ENCODE measurements at places on chromosomes 16 and 17.

GRCh38 chr16:84547546-84548061, 43.1 kb upstream of the MEAK7 start:
- DNase-seq = no peak

- peak; percentile 79 for DNase-seq
Measured at GRCh38 chr17:42347198-42347597, 41.0 kb downstream of the STAT3 start.

DNA sequence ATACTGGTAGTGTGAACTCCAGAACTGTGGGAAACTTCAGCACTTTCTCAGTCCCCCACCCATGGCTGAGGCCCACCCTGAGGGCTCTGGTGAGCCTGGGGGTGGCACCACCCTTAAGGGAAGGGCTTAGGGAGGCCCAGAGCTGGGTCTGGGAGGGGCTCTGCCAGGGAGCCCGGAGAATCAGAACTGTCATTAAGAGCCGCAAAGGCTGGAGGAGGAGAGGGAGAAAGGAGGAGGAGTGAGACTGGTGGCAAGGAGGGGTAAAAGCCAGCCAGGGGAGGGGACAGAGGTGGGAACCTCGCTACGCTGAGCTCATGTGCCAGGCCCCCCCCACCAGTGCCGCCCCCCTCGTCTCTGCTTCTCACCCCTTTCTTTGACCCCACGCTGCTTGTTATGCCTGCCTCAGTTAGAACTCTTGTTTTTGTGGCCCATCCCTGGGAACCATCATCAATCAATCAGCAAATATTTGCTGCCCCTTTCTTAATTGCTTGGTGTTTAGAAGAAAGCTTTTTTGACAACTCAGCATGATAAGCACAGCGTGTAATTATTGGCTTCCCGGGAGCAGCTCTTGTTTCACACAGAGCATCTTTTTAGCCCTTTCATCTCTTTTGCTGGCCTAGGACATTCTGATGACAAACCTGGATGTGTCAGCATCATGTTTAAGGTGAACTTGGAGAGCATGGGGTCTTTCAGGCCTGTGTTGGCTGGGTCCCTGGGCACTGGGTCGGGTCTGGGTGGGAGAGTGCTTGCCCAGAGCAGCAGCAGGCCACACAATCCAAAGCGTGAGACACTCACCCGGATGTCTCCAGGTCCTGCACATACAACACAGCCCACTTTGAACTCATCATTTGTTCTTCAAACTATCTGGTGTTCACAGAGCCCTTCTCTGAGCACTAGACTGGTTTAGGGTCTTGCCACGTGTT, 77.7 kb downstream of the NETO2 start:
- no peak for DNase-seq

DNA sequence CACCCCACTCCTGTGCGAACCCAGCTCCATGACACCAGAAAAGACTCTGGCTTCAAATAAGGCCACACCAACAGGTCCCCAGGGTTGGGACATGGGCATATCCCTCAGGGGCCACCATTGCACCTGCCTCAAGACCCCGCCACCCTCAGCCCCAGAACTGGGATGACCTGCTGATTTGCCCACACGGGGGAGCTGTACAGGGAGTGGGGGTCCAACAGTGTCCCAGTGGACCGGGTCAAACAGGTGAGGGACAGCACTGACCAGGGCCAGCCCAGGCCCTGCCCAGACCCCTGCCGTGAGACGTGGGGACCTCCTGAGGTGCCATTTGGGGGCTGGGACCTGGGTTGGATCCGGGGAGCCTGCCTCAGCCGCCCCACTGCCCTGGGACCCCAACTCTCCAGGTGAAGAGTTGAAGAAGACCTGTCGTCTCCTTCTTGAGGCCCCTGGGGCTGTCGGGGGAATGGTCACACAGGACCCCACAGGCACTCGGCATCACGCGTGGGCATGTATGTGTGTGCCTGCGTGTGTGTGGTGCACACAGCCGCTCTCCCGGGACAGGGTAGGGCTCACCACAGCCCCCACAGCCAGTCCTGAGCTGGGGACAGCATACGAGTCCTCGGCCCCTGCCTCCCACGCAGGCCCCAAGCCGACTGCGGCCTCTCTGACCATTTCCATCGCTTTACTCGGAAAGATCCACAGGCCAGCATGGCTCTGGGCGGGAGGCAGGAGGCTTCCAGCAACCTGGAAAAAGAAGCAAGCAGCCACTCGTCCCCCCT, 34.2 kb upstream of the ZNF469 start:
- no peak for DNase-seq

- no peak for DNase-seq
Measured at GRCh38 chr17:73564843-73565242, 79.4 kb downstream of the SDK2 start.

- no peak for DNase-seq
Measured at GRCh38 chr17:74994440-74994839, 7.0 kb downstream of the CDR2L start.

- no peak for DNase-seq
Measured at GRCh38 chr16:86285421-86285820, 224.9 kb upstream of the FOXF1 start.

- DNase-seq = no peak
Measured at GRCh38 chr16:72551649-72552048, 379.7 kb upstream of the PMFBP1 start.

DNA sequence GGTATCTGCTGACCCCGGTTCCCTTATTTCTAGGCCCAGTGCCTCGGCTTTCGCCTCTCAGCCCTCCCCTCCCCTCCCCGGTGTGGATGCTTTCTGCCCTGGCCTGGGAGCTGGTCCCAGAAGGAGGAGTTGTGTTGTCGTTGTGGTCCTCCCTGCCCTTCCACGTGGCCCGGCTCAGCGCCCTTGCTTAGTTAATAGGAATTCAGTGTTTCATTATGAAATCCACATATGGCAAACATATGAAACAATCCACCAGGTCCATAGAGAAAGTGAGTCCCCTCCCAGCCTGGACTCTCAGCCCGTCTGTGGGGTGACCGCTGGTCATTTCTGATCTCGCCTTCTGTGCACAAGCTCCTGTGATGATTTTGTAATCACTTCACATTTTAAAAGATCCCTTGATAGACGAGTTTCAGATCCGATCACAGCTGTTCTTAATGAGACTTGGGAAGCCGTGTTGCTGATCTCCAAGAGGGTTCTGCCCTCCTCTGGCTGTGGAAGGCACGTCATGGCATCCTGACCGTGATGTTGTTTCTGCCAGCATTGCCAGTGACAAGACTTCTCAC, 112.1 kb downstream of the BANP start:
- DNase-seq = no peak

DNA sequence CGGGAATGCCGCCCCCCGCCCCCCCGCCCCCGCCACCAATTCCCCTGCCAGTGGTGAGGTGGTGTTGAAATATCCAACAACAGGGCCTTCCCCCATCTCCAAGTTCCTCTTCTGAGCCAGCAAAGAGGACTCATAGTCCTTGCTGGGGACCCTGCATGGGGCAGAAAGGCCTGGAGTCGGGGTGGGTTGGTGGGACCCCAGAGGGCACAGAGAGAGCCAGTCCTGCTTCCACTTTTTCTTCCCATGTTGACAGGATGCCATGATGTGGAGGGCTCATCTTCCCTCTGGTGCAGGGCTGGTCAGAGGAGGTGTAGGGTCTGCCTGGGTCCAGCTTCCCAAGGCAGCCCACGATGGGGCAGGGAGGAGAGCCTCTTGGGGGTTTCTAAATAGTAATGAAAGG, 49.0 kb upstream of the PIK3R6 start:
- no peak for DNase-seq

DNA sequence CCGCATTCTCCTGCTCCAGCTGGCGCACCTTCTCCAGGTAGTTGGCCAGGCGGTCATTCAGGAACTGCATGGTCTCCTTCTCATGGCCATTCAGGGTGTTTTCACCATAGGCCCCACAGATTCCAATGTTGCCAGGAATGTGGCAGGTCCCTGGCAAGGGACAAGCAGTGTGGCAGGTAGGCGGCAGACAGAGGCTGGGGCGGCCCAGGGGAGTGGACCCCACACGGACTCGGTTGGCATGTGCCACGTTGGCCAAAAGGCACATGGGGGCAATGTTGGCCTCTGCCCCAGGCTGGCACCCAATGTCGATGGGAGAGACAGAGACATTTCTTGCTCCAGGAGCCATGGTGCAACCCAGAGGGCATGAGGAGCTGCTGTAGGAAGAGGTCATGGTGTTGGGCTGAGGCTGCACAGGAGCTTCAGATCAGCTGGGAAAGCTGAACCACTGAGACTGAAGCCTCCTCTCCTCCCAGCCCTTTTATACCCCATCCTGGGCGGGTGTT, at the start of gene KRT38:
Gene KRT38 (minus strand): TSS at position 453 of the 503 bp plus-strand sequence. CDS start 62 bp downstream, at position 391.
- no peak for DNase-seq

GRCh38 chr17:42276359-42276608, at the start of gene STAT5B:
Gene STAT5B, minus strand, starts transcription at chr17:42276391. Its CDS starts 44,264 bp downstream, at chr17:42232127.
- peak; percentile 85 for DNase-seq

DNA sequence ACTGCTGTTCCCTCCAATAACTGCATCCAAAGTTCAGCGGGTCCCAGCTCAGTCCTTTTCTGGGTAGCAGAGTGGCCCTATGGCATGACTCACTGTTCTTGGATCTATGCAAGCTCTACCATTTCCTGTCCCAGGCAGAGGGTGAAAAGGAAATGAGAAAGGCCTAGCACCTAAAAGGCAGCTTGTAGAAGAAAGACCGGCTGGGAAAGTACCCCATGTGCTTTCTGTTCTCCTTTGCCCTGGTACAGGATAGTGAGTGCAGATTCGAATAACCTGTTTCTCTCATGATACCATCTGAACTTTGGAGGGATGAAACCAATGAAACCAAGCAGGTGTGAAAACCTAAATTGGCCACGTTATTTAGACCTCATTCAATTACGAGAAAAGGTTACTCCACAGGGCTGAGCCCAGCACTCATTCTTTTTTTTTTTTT, 12.7 kb upstream of the HASPIN start:
- peak; percentile 36 for DNase-seq

GRCh38 chr17:6494239-6494941, 50.1 kb downstream of the PIMREG start:
- no peak for DNase-seq

DNA sequence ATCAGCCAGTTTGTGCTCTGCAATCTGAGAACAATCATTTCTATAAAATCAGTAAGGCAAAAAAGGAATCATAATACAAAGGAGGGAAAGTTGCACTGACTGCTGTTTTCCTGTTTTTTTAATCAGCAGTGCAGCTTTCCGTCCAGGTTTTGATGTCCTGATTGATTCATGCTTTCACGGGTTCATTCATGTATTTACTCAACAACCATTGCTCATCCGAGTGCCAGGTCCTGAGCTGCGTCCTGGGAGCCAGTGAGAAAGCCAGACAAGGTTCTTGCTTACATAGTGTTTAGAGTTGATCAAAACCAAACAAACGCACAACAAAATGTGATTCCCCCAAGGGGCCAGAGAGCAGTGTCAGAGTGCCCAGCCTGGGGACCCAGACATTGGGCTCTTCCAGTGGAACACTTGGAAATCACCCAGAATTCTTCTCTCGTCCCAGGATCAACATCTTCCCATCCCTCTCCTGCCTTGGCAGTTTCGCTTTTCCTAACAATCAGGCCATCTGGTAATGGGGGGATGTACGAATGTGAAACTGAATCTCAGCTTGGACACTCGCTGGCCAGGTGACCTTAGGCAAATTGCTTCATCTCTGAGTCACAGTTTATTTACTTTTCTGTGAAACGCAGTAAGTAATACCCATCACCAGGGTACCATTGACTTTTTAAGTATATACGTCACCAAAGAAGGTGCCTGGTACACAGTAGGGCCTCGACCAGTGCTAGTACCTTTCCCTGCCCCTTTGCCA, 13.3 kb upstream of the C1QL1 start:
- DNase-seq = peak; percentile 62

GRCh38 chr17:80765241-80765961, 220.8 kb downstream of the RPTOR start:
- DNase-seq = no peak

DNA sequence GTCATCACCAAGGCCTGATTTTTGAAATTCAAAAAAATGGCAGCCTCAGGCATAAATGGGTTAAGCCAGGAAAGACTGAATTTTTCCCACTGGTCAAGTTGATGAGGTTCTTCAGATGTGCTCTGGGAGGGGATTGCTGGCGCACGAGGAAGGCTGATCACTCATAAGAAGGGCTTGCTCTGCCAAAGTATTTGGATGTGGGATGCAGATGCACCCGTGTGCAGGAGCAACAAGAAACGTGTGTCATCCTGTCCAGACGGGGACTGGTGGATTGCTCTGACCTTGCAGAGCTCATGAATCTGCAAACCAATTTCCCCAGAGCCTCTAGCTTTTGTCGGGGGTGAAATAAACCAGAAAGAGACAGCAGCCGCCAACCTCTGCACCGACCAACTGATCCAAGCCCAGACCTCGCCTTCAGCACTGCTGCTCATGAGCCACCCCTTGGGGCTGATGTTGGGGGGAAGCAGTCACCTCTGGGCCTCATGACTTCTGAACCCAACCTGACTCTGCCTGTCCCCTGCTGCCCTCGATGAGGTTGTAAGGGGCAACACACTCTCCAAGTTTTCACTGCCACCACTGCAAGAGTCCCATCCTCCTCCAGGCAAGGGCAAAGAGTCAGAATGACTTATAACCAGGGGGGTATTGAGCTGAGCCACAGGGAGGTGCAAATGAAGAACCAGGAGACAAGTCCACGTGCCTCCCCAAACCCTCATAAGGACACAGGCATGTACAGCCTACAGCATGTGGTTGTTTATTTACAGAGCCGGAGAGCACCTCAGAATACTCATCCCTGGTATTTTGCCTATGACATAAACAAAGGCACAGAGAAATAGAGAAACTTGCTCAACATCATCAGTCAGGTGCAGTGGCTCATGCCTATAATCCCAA, 452.0 kb downstream of the SOX9 start:
- DNase-seq = no peak

DNA sequence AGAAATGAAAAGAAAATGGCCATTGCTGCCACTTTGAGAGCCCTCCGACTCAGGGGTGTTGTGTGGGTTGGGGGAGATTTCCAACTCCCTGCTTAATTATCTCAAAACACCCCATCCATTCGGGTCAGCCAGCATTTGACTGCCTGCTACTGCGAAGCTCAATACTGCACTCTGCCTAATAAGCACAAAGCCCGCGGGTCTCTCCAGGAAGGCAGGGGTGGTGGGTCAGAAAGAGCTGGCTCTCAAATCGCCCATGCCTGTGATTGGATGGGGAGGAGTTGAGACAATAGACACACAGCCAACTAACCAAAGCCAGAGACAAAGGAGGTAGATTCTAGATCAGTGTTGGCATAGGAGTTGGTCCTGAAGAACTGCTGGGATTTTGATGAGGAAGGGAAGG, 2.3 kb upstream of the XAF1 start:
- no peak for DNase-seq

- DNase-seq = no peak
Measured at GRCh38 chr17:67566656-67567055, 151.1 kb upstream of the NOL11 start.

- DNase-seq = peak; percentile 72
Measured at GRCh38 chr17:38579934-38580333, 25.8 kb downstream of the SRCIN1 start.

- no peak for DNase-seq
Measured at GRCh38 chr16:66169817-66170216, 196.7 kb upstream of the CDH5 start.

- DNase-seq = no peak
Measured at GRCh38 chr17:8072341-8072728, 15.2 kb downstream of the ALOX12B start.
